Iris pigment epithelial cell (primary cell): ENCODE measurements at places on chromosomes 3 and 15.

- no peak for DNase-seq
These were observed 116.9 kb downstream of the B3GALNT1 start for GRCh38 chr3:160987982-160988964.

GRCh38 chr3:151011427-151011826 lies 38.9 kb upstream of the CLRN1 start:
- peak; percentile 38 for DNase-seq

- no peak for DNase-seq
These were observed 2.2 kb upstream of the ITIH3 start for GRCh38 chr3:52792413-52792812.

DNA sequence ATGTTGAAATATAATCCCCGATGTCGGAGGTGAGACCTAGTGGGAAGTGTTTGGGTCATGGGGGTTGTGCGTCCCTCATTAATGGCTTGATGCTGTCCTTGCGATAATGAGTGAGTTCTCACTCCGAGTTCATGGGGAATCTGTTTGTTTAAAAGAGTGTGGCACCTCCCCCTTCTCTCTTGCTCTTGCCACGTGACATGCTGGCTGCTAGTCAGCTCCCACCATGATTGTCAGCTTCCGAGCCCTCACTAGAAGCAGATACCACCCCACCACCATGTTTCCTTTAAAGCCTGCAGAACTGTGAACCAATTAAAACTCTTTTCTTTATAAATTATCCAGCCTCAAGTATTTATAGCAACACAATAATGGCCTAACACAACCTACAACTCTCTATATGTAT lies 166.3 kb upstream of the MBNL1 start:
- DNase-seq: no peak

- DNase-seq: no peak
These were observed 22.1 kb upstream of the TMEM115 start for GRCh38 chr3:50381383-50381782.

DNA sequence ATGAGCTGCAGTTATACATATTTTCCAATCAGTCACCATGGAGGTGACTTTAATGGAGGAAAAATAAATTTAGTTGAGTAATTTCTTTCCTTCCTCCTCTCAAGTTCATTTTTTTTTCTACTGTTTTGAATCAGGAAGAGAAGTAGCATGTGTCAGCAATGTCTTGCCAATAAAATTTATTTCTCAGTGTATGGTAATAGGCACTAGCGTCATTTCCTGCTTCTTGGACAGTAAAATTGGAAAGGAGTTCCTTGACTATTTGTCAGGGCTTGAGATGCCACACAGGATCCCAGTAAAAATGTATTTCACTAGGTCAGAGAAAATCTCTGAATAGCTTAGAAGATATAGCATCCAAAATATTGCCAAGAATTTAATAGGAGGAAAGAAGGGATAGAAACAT lies 605.9 kb downstream of the ROBO1 start:
- no peak for DNase-seq

GRCh38 chr15:78408961-78409360 lies 29.1 kb upstream of the IREB2 start:
- DNase-seq: no peak

DNA sequence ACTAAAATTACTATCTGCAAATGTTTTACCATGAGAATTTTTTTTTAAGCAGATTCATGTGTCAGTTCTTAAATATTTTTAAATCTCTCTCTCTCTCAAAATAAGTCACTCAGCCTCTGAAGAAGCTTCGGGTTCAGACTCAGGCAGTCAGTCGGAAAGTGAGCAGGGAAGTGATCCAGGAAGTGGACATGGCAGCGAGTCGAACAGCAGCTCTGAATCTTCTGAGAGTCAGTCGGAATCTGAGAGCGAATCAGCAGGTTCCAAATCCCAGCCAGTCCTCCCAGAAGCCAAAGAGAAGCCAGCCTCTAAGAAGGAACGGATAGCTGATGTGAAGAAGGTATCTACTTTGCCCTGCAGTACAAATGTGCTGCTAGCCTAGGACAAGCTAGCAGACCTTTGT lies 24.1 kb downstream of the CHD2 start:
- no peak for DNase-seq

DNA sequence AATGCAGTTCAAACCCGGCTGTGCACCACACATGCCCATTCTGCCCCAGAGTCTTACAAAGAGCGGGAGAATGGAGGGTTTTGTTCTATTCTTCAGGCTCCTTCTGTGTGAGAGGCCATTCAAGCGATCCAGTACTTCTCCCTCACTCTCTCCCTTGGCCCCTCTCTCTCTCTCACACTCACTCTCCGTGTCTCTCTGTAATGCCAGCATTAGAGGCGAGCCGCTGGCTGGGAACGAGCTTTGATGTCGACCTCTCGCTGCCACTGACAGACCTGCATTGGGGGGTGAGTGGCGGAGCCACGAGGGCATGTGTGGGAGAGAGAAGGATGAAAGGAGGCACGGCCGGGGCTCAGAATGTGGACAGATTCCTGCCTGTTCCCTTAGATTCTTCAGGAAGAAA lies 231.7 kb upstream of the ARRDC4 start:
- no peak for DNase-seq

GRCh38 chr15:63833021-63833696 lies 589 bp downstream of the HERC1 start:
- peak; percentile 50 for DNase-seq

DNA sequence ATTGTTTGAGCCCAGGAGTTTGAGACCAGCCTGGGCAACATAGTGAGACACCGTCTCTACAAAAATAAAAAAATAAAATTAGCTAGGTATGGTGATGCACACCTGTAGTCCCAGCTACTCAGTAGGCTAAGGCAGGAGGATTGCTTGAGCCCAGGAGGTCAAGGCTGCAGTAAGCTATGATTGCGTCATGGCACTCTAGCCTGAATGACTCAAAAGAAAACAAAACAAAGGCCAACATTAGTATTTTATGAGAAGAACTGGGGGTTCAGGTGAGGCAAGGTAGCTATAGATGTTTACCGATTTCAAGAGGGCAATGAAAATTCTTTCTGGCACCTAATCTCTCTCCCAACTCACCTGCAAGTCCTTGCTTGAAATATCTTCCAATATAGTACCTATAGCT lies 77.2 kb downstream of the GREM1 start:
- DNase-seq: no peak

- DNase-seq: peak; percentile 95
These were observed at the start of gene ANP32A for GRCh38 chr15:68820295-68821189. ANP32A (minus strand) TSS chr15:68820895; CDS start chr15:68820751, 144 bp downstream.

DNA sequence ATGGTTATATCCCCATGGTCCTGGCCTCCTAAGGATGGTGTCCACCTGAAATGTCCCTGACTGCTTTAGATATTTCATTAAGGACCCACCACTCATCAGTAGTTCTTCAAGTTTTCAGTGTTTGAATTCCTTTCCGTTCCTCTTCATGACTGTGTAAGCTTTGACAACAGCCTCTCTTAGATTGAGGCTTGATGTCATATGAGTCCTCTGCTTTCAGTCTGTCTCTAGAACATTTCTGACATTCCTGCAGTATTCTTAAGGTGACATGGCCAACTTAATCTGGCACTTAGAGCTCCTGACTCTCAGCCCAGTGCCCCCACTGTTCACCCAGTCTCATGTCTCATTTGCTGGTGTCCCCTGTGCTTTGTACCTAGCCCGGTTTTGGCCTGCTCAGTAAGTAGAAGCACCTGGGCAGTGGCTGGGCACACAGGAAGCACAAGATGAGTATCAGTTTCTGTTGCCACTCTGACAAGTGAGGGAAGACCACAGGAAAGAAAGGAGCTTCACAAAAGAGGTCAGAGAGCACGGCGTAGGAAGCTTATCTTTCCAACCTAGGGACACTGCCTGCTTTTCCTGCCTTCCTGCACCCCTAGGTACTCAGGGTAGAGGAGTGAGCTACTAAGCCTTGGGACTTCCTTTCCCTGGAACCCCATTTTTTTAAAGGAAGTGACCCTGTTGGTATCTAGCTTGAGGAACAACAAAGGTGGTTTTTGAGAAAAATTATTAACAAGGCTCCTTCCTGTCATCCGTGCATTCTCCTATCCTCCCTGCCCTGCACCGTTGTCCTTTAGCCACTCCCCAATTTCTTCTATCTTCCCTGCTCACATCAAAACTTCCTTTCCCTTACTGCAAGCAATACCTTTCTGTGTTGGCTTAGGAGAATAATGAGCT lies 103.1 kb downstream of the KLHL25 start:
- no peak for DNase-seq

DNA sequence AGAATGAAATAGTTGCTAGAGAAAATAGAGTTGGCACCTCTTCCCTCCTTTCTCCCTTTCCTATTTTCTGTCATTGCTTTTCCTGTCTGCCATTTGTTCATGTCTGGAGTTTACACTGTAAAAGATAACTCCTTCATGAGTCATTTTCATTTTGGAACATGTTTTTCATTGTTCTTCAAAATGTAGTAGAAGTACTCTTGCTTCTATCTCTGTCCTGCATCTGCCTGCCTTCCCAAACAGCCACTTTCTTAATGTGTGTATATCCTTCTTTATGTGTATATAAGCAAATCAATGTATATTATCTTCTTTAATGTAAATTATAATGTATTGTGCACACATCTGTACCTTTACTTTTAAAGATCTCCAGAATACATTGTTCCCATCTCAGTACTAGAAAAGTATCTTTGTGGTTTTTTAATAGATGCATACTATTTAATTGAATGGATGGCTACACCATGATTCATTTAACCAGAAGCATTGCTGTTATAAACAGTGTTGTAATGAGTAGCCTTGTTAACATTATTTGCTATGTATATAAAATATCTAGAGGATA lies 41.1 kb downstream of the TSC22D2 start:
- peak; percentile 76 for DNase-seq

- DNase-seq: no peak
These were observed 41.1 kb upstream of the SNTN start for GRCh38 chr3:63611382-63611781.

DNA sequence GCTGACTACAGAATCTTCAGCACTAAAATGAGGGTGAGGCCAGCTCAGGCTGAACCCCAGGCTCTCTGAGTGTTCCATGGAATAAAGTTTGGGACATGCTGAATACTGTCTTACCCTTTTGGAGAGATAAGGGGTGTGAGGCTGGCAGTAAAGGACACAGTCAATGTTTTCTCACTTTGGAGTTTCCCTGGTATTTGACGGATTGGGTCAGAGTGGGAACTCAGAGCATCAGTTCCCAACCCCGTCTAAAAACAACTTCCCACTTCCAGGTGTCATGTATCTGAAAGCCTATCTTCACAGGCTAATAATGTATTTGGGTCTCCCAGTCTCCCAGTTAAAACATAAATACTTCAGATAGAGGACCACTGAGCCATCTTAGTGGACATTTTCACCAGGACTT lies 180.7 kb downstream of the TLE3 start:
- DNase-seq: no peak

DNA sequence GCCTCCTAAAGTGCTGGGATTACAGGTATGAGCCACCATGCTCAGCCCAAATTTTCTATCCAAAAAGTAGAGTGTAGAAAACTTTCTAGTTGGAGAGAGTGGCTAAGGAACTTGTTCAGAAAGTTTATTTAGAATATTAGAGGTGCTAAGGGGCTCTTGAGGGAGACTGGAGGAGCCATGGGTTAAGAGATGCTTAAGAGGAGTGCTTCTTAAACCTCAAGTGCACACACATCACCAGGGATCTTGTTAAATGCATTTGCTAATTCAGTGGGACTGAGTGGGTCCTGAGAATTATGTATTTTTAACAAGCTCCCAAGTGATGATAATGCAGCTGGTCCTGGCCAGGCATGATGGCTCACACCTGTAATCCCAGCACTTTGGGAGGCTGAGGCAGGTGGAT lies 29.7 kb upstream of the SLMAP start:
- DNase-seq: no peak

GRCh38 chr15:90099072-90099867 lies 3.0 kb downstream of the IDH2 start:
- DNase-seq: no peak

DNA sequence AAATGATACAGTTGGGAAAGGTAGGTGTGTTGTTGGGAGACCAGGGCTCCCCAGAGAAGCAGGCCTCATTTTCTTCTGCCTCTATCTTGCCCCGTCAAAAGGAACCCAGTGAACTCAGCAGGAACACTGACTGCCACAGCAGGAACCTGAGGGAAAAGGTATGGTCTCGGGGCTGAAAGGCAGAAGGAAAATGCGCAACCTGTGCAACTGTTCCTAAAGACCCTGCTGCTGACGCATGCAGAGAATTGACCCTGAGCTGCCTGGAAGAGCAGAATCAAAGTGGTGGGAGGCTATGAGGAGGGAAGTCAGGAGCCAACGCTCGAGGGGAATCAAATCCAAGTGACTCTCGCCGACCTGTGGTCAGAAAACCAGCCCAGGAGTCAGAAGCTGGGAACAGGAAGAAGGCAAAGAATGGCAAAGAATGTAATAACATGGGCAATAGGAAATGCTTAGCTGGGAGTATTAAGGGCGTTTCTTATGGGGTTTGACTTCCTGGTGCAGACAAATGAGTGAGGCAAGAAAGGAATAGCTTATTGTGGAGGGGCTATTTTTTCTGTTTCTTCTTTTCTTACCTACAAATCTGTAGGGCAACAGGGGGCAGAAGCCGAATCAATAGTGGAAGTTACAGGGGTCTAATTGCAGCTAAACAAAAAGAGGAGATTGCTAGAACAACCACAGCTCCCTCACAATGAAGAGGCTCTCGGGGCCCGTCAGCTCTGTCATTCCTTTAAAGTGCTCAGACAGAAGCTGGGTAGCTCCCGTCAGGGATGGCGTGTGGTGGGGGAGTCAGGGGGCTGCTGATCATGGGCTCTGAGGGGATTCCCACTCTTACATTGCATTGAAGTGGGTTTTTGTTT lies 65.4 kb upstream of the DLG1 start:
- DNase-seq: no peak

DNA sequence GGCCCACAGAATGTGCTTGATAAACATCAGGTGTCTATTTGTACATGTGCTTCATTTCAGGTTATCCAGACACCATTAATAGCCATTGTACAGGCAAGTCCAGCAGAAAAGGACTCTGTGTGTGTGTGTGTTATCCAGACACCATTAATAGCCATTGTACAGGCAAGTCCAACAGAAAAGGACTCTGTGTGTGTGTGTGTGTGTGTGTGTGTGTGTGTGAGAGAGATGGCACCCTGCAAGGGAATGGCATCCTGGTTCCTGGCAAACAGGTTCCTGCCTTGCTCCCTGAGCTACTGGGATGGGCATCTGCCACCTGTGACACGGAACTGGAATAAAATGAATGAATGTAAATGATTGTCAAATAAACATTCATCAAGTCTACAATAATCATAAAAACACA lies 11.7 kb downstream of the SUCLG2 start:
- no peak for DNase-seq

GRCh38 chr3:183435661-183436060 lies 7.2 kb upstream of the MCF2L2 start:
- no peak for DNase-seq

- DNase-seq: no peak
These were observed 35.1 kb downstream of the NGLY1 start for GRCh38 chr3:25748189-25748588.
